ENCODE measurements at places on chromosomes 16 and 17.

- DNase-seq, result no peak
Observed at GRCh38 chr16:19393226-19394111, 24.2 kb upstream of the TMC5 start.

- no peak for DNase-seq
Observed at GRCh38 chr17:8332688-8333087, 7.0 kb upstream of the ODF4 start.

DNA sequence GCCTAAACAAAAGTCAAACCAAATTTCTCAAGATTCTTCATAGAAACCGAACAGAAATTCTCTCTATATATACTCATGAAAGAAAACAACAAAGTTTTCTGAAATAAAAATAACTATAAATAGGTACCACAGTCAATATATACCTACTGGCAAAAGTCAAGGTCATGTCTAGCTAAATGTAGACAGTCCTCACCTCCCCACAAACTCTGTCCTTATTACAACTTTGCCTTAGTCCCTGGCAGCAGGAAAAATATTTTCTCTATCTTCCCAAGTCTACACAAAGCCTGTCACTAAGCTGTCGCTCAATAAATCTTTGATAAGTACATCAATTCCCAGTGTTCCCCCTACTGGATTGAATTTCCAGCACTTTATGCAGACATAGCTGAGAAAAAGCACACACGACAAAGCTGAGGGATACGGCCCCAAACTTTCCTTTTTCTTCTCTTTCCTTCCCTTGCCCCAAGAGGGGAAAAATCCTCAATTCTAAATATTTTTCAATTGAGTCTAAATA lies 2.7 kb downstream of the CFAP20 start:
- no peak for DNase-seq

DNA sequence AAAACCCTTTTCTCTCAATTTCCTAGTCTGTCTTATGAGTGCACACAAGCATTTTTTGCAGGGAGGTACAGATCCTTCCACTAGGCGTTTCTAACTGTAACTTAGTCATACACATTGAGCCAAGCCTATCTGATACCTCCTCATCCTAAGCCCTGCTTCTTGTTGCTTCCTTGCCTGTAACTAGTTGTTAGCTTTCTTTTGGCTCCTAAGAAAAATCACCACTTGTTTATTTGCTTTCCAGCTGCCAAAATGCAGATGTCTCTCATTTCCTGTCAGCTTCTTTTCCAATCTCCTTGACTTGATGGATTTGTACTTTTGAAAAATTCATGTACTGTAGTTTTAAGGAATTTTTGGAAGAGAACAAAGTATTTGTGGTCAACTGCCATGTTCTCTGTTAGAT lies 73.7 kb downstream of the TNRC6C start:
- no peak for DNase-seq

- no peak for DNase-seq
Observed at GRCh38 chr16:56119133-56119532, 72.2 kb upstream of the GNAO1 start.

DNA sequence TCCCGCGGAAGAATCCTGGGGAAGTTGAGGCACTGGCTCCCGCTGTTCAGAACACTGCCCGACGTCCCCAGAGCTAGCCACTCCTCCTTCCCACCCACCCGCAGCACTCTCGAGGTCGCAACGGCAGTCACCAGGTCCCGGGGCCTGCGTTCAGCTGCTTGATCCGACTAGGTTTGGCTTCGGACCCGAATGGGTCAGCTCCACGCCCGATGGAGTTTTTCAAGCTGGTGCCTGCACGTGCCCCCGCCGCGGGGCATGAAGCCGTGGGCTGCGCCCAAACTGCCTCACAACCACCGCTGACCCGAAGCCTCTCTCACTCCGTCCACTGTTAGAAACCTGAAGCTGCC lies 12.4 kb upstream of the ODF4 start:
- no peak for DNase-seq

DNA sequence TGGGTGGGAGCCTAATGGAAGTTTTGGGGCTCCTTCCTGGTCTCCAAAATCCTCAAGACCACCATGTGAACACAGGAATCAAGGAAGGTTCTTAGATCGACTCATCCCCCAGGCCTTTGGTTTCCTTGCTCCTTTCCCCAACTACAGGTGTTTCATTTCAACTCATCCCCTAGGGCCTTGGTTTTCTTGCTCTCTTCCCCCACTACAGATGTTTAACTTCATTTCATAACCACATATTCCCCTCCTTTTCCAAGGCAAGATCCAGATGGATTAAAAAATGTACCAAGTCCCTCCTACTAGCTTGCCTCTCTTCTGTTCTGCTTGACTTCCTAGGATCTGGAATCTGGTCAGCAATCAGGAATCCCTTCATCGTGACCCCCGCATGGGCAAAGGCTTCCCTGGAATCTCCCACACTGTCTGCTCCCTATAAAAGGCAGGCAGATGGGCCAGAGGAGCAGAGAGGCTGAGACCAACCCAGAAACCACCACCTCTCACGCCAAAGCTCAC lies at the start of gene CCL11:
Gene CCL11 (plus strand): TSS at position 457 of the 507 bp plus-strand sequence. CDS start 67 bp downstream, outside the sequence.
- no peak for DNase-seq

DNA sequence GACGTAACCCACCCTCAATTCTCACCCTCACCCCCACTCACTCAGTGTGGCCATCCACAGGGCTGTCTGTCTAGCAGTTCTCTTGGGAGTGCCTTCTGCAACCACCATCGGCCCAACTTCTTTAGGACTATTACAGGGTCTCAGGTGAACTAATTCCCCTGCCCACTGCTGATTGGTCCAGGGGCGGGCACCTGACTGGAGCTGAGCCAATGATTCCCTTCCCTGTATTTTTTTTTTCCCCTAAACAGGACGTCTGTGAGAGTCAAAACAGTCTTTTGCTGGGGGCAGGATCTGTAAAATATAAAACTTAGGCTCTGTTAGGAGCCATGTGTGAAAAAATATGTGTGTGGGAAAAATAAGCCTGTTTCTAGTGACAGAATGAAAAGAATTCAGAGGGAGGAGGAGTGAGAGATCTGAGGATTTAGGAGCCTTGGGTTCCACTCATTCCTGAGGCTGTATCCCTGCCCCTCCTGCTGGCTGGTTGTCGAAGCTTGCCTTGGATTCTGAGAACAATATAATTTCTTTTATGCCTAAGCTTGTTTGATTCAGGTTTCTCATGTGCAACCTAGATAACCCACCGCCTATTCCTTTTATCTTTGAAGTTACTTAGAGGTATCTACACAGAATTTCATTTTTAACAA lies 115.0 kb downstream of the SPACA3 start:
- DNase-seq, result no peak

GRCh38 chr17:28472871-28473497 lies 460 bp upstream of the SLC13A2 start:
- no peak for DNase-seq

GRCh38 chr17:50534222-50534978 lies 1.9 kb downstream of the EPN3 start:
- no peak for DNase-seq

- DNase-seq, result no peak
Observed at GRCh38 chr16:67150047-67150832, 558 bp downstream of the B3GNT9 start.

GRCh38 chr17:37389160-37389559 lies 13.4 kb downstream of the C17orf78 start:
- DNase-seq, result no peak

DNA sequence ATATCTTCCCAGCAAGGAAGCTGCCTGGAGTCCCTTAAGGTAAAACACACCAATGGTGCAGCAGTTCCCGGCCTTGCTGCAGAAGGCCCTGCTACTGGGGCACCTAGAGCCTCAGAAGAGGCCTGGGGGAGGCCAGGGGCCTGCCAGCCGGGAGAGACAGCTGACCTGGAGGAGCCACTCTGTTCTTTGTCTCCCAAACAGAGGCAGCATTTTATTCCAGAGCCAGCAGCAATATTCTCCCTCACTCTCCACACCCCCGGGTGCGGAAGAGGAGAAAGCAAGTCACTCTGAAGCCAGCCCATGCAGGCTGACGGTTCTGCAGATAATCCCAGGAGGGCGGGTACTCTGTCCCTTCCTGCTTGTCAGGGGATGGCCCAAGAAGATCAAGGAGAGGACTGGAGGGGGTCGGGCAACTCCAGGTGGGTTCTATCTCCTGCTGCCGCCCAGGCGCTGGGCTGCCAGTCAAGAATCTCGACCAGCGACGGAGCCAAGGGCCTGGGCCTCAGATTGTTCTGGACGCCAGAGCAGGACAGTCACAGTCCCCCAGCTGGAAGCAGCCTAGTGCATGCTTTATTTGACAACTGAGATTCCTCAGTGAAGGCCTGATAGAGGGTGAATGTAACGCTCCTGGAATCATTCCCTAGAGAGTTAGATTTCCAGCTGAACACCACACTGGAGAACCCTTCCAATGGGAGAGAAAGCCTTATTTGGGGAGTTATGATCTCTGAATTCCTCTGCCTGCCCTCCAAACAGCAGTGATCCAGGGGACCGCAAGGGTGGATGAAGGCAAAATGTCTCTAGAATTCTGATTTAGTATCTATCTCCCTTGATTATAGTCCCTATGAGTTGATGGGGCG lies 1.1 kb upstream of the KIFC3 start:
- no peak for DNase-seq

DNA sequence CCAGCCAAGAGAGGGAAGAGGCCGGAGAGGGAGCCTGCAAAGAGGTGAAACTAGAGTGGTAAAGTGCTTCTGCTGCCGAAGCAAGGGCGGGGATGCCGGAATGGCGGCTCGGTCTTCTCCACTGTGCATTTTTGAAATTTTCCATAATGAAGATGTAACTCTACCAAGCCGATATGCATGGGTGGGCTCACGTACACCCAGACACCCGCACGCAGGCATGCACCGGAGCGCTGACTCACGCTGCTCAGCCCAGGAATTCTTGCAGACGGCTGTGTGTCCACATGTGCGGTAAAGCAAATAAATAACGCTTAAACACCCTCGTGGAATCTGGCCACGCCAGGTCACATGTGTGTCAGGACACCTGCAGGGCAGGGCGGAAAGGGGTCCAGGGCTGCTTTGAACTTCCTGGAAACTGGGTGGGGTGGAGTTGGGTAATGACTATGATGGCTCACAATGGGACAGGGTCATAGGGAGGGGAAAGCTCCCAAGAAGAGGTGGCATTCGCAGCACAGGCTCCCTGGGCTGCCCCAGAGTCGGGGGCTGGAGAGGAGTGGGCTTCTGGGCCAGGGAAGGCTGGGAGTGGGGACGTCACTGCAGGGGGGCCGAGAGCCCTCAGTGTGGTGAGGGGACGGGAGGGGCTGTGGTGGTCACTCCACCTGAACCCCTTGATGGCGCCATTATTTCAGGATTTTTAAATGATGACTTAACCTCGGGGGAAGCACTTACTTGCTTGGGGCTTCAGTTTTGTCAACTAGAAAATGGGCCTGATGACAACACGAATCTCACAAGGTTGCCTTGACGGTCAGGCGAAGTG lies 265.5 kb downstream of the PARN start:
- no peak for DNase-seq

- peak; percentile 27 for DNase-seq
Observed at GRCh38 chr16:48353565-48354163, 31.5 kb downstream of the SIAH1 start.

- DNase-seq, result no peak
Observed at GRCh38 chr16:31181102-31181830, 1.3 kb downstream of the FUS start.

GRCh38 chr16:19645557-19645981 lies 72.5 kb downstream of the KNOP1 start:
- no peak for DNase-seq

DNA sequence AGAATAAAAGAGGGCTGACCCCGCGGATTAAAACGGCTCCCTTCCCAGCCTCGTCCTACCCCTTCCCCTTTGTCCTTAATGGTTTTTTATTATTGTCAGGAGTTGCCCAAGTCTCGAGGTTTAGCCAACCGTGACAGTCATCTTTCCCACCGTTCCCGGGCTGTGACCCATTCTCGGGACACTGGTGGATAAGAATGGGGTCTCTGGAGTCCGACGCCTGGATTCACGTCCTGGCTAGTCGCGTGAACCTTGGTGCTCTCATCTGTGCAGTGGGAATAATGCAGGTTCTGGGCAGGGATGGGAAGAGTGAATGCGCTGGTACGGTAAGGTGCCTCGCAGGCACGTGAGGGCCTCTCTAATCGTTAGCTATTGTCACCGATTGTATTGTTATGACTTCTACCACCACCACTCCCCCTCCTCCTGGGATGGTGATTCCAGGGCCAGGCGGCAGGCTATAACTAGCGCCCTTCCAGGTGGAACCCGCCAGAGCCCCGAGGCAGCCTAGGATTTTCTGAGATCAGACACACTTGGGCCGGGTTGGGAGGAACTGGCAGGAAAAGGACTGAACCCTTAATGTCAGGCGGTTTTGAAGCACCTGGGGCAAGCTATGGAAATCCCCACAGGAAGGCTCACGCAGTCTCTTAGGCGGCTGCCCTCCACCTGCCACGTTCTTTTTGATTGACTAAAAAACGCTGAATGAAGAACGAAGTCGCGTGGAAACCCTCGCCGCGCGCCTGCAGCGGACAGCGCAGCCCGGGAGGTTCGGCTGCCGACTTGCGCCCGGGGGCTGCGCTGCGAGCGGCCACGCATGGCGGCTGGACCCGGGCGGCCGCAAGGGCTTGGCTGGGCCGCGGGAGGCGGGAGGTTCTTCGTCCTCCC lies 2.7 kb downstream of the HS3ST3B1 start:
- DNase-seq, result no peak

GRCh38 chr16:81703177-81704155 lies 75.6 kb upstream of the PLCG2 start:
- DNase-seq, result no peak

GRCh38 chr17:31425282-31426040 lies 34.0 kb downstream of the RAB11FIP4 start:
- DNase-seq, result no peak

DNA sequence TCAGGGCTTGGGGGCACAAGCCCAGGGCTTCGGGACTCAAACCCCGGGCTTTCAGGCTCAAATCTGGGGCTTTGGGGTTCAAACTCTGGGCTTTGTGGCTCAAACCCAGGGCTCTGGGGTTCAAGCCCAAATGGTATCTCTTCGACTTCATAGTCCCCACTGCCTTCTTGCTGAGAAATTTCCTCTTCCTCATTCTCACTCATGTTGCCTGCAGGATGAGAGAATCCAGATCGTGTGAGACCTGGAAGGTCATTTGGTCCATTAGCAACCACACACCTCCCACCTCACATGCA lies 576 bp downstream of the ZNF768 start:
- no peak for DNase-seq

GRCh38 chr17:9414471-9414870 lies 161.1 kb downstream of the STX8 start:
- no peak for DNase-seq

DNA sequence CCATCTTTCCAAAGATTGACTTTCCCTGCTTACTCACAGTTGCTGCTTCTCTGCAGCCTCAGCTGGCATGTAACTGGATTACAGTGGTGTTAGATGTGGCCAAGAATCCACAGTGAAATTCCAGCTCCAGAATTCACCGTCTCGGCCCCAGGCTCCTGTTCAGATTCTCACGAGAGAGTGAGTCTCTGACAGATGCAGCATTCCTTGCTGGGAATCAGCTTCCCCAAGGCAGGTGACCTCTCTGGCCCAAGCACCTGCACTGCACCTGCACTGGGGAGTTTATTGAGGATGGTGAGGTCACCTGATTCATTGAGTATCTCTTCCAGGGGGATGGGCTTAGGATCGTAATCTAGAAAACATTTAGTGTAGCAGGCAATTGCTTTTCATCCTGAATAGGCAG lies 600.5 kb upstream of the RBFOX1 start:
- no peak for DNase-seq
